ENCODE measurements at places on chromosomes 7 and 10.

DNA sequence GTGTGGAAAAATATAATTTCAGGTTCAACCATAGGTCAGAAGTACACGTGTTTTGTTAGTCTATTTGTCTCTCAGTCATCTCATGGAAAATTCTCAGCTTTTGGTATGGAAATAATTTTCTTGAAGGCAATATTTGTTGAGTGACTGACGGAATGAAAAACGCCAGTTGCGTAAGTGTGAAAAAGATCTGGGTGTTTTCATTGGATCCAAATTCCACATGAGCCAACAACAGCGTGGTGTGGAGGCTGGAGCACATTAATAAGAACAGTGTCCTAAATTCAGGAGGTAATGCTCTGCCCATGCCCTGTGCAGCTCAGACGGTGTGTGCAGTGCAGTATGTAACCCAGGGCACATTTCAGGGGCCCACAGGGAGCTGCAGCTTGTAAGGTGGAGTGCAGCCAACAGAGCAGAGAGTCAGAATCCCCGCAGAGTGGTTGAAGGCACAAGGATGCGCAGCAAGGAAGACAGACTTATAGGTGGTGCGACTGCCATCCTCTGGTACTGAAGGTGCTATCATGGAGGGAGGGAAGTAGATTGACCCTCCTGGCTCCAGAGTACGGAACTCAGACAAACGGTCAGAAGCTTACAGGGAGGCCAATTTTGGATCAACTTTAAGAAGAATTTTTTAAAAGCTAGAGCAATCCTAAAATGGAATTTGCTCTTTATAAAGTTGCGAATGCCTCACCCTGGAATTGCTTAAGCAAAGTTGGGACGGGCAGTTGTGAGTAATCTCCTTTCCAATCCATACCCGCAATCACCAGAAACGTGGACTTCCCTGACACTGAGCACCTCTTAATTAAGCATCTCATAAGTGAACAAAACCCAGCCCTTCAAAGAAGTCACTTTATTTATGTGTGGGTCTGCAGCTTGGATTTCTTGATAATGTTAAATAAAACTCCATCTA lies 38.0 kb downstream of the EGFR start:
- DNase-seq = peak; percentile 91

DNA sequence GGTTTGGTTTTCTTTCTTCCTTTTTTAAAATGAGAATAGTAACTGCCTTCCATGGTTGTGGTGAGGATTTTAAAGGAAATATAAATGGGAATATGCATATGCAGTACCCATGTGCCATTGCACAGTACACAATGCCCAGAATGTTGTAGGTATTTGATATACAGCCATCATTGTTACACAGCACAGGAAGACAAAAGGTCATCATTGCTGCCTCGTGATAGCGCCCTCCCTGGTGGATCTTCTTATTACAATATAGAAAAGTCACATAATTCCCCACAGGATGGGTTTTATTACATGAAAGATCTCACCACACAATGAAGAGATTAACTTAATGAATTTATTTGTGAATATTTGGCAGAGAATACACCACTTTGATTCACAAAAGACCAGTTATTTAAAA lies 76.5 kb downstream of the PPP1R17 start:
- DNase-seq = no peak

DNA sequence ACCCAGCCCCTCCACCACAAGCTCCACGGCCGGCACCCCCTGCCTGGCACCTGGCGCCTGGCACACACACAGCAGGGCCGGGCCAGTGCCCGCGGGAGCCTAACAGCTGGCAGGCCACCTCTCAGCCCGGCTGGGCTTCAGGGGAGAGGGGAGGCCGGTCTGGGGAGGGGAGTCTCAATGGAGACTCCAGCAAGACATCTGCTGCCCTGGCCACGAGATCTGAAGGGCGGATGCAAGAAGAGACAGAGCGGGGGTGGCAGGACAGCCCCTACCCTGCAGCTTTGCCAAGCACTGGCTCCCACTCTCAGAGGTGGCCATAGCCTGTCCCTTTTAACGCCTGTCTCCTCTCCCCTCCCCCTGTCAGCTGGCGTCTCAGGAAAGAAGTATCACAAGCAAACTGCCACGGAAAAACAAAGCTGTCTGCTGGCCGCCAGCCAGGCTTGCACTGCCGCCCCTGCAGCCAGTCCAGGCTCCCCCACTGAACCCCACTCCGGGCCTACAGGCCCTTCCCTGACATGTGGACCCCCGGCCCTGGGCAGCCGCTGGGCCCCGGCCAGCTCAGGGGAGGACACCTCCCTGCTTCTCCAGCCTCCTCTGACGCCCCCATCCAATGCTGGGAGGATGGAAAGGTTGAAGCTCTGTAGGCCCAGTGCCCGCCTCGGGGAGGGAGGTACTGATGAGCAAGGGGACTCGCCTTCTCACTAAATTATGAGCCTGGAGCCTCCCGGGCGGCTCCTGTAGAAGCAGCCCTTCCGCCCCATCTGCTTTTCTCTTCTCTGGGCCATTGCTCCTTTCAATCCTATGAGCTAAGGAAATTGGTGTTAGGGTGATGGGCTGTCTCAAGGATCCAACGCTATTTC lies 178.4 kb downstream of the ARHGAP12 start:
- peak; percentile 43 for DNase-seq

DNA sequence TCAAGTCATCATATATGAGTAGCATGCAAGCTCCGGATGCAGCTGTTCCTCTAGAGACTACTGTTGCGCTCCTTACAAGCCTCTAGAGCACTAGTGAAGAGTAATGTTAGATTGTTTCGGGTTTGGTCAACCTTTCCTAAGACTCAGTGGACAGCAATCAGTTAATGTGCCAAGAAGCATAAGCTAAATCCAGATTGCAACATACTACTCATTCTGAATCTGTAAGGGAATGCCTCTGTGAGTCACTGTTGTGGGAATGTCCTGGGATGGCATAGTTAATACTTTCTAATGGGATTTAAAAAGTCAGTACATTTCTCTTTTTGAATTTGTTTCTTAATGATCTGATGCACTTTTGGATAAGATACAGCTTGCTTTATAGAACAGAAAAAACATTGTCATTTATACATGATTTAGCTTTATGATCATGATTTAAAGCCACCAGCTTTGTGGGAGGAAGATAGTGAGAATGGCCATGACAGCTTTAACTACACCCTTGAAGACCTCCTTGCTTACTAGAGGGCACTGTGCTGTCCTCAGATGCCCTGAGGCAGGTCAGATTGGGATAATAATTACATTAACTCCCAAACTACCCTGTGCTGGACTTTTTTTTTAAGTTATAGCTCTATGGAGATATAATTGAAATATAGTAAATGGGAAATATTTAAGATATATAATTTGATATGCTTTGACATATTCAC lies 138.4 kb downstream of the SDK1 start:
- DNase-seq = peak; percentile 98

DNA sequence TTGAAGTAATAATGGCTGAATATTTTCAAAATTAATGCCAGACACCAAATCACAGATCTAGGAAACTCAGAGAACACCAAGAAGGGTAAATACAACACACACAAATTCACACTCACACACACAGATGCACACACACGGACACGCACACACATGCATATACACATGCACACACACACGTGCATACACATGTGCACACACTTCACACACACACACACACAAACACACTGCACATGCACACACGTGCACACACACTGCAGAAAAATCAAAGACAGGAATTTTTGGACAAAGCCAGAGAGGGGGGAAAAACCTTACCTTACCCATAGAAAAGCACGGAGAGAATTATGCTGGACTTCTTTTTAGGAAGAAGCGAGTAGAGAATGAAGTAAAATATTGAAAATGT lies 547.4 kb downstream of the PTPRN2 start:
- DNase-seq = no peak

- peak; percentile 74 for DNase-seq
Measured at GRCh38 chr10:35378541-35379210, 42.4 kb downstream of the CCNY start.

DNA sequence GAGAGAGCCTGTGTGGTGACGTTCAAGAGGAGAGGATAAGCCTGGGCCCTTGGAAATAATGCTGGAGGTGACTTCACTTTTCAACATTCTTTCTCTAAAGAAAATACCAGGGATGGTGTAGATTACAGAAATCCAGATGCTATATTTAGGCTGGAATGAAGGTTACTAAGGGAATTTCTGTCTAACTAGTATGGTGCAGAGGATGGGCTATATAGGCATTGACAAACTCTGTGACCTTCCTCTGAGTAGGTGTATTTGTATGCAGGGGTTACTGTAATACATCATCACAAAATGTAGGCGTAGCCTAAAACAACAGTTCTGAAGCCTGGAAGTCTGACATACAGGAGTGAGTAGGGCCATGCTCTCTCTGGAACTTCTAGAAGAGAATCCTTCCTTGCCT lies 155.3 kb upstream of the INHBA start:
- DNase-seq = no peak

GRCh38 chr7:129412501-129412900 lies 21.7 kb upstream of the STRIP2 start:
- DNase-seq = no peak

DNA sequence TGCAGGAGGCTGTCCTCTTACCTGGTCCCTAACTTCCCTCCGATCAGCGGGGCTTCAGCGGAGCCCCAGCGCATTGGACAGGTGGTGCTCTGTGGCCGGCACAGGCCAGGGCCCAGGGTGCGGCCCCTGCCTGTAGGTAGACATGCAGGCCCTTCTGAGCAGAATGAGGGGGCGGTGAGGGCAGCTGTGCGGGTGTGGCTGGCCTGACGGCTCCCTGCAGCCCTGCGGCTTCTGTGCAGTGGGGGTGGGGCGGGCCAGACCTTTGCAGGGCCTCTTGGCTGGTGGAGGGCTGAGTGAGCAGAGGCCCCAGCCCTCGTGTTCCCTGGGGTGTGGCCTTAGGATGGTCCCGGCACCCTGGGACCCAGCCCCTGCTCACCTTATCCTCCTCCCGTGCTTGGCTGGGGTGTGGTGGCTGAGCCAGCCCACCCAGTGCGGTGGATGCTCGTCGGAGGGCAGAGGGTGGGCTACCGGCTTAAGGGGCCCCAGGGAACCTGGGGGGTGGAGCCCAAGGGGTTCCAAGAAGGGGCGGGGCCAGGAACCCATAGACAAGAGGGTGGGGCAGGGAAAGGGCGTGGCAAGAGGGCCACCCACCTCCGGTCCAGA lies 175.2 kb upstream of the TNRC18 start:
- DNase-seq = peak; percentile 37

GRCh38 chr7:50667338-50667737 lies 102.1 kb upstream of the DDC start:
- DNase-seq = no peak

GRCh38 chr7:100588438-100588837 lies 2.3 kb downstream of the FBXO24 start:
- DNase-seq = no peak

DNA sequence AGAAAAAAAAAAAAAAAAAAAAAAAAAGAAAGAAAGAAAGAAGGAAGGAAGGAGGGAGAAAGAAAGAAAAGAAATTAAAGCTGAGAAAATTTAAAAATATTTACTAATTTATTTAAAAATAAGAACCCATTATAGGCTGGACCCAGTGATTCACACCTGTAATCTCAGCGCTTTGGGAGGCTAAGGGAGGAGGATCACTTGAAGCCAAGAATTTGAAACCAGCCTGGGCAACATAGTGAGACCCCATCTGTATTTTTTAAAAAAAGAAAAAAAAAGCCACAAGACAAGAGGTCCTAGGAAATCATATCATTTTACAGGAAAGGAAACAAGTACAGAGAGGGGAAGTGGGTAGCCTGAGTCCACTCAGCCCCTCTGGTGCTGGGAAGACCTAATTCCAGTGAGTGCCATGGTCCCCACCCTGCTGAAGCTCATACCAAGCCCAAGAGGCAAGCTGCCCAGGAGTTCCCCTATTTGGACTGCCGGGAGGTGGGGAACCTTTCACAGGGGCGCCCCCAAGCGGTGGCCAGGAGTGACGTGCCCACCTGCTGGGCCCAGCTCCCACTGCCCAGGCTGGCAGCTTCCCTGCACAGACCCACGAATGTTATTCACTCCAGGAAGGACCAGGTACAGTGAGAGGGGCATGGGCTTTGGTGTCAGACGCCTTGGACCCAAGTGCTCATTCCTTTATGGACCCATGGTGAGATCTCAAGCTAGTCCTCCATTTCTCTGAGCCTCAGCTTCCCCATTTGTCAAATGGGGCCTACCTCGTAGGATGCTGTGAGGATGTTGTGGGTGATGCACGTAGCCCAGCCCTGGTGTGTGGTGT lies 133.6 kb downstream of the ZMIZ1 start:
- peak; percentile 43 for DNase-seq
